ENCODE measurements at places on chromosomes 7 and 10.

DNA sequence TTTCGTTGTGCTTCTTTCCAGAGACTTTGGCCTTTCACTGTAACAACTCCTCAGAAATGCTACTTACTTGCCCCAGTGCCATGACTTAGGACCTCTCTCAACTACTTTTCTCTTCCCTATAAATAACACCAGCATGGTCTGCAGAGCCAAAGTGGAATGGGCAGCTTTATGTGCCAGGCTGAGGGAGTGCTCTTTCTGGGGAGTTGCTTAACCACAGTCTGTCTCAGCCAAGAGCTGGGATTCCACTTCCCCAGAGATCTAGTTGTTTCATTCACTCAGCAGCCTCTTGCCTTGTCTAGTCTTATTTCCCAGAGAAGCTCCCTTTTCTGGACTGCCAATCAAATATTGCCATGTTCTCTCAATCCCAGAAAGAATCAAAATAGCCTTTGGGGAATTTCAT is 912.2 kb downstream of the GRID1 start:
- DNase-seq, result no peak

DNA sequence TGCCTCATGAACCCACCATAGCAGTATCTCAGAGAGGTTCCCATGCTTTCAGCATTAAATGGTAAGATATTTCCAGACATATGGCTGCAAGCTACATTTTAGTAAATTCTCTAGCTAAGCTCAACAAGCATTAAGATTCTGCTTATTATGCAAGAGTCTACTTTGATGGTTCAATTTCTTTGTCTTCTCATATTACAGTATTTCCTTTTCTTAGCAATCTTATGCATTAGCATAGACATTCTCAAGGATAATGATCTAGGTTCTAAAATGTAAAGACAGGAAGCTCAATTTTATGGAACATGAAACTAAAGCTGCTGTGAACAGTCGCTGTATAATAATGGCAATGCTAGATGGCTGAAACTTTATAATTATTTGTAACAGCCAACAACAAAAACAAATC is 39.2 kb downstream of the MEOX2 start:
- DNase-seq, result no peak

GRCh38 chr7:96076350-96076707 is 245.6 kb downstream of the SLC25A13 start:
- no peak for DNase-seq

DNA sequence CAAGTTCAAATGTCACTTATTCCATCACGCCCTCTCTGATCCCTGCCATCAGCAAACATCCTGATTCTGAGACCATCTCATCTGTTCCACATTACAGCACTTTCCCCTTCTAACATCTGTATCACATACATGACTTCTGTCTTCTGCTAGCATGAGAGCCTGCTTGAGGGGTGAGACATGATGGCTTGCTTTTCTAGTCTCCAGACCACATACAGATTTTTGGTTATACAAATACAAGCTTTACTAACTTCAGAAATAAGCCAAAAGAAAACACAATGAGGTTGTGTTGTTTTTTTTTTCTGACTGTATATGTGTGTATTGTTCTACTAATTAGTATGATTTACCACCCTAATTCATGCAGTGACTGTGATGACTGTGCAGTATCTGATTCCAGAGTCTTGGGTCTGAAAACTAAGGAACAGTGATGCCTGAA is 34.3 kb downstream of the NAPEPLD start:
- DNase-seq, result no peak

DNA sequence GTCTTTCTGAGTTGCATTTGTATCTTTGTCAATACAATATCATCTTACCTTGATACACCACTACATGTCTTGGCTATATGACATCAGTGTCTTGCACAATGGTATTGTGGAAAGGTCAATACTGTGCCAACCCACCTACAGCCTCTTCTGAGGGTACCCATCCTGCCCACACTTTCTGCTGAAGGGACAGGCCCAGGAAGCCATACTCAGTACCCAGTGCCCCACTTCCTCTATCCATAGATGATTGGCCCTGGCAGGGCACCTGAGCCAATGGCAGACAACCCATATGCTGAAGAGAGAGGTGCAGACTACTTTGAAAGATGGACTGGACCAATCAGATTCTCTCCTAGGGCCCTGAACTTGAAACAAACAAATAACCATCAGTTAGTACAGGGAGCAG is 152.0 kb upstream of the ADO start:
- no peak for DNase-seq

- no peak for DNase-seq
Measured at GRCh38 chr7:40598915-40599314, 464.1 kb downstream of the SUGCT start.

DNA sequence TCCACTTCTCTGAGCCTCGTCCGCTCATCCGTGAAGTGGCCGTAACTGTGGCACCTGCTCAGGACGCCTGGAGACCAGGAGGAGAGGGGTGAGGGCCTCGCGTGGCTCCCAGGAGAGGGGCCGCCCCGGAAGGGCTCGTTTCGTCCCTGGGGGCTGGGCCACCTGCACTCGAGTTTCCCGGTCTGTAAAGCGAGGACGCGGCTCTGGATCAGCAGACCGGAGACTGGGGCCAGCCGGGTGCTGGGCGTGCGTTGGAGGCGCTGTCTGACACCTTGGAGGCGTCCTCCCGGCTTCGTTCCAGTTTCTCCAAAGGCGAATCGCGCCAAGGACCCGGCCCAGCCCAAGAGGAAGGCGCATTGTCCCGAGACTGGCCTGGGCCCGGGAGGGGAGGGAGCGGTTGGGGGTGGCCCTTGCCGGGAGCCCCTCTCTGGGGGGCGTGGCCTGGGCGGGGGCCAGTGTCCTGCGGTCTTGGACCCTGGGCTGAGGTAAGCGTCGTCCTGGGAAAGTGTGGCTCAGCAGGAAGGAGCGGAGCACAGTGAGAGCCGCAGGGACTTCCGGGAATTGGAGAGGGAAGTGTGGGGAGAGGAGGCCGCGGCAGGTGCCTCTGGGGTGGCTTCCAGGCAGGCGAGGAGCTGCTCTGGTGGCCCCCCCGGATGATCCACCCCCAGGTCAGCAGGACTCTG is 89.6 kb downstream of the FOXL3 start:
- no peak for DNase-seq

DNA sequence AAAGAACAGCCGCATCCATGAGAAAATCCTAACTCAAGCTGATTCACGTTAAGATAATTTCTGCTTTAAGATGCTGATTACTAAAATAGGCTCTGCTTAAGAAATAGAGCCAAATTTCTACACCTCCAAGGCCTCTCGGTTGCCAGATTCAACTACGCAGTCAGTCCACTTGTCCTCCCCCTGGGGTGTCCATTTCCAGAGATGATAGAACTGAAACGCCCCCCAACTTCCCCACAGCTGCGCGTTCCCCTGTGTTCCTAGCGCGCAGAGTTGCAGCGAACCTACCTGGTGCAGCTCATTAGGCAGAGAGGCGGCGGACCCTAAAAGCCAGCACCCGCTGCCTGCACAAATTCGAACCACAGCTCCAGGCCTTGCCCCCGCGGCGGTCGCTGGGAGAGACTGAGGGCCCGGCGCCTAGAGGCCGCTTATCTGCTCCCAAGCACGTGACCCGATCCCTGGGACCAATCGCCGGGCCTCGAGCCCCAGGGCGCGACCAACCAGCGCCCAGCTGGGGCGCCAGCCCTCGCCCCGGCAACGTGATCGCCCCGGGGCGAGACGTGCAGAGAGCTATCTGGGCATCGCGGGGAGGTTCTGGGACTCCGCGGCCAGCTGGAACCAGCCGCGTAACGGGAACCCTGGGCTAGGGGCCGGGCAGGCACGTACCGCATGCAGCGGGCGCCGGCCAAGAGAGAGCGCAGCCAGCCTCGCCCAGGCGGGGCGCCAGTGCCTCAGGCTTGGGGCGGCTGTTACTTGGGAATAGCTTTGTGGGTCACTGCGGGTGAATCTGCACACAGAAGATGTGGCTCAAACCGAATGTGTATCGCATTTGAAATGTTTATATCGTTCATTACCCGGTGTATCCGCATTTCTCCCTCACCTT is at the start of gene PPP1R3C:
TSS of gene PPP1R3C (minus strand) at position 401 of the 880 bp plus-strand sequence. CDS start at position 299, 102 bp downstream.
- peak; percentile 17 for DNase-seq

- no peak for DNase-seq
Measured at GRCh38 chr7:157027568-157028198, 17.2 kb upstream of the MNX1 start.

GRCh38 chr7:117146511-117146910 is 176.3 kb downstream of the WNT2 start:
- DNase-seq, result no peak

- DNase-seq, result no peak
Measured at GRCh38 chr7:120554960-120555571, 282.1 kb downstream of the KCND2 start.

GRCh38 chr10:32149252-32149955 is 93.2 kb upstream of the KIF5B start:
- no peak for DNase-seq

DNA sequence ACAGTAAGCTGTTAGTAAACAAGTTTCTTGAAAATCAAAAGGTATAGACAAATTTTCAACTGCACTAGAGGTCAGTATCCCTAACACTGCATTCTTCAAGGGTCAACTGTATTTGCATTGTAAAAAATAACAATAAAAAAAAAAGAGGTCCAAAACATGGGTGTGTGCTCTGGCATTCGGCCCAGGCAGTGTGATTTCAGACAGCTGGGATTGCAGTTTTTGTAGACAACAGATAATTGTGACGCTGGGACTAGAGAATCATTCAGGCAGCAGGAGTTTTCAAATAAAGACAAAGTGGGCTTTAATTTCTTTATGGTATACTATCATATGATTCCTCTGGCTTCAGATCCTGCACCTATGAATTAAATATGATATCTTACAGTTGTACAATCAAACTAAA is 543.2 kb upstream of the SEMA3D start:
- no peak for DNase-seq

GRCh38 chr10:78545756-78546155 is 512.1 kb downstream of the RPS24 start:
- no peak for DNase-seq

DNA sequence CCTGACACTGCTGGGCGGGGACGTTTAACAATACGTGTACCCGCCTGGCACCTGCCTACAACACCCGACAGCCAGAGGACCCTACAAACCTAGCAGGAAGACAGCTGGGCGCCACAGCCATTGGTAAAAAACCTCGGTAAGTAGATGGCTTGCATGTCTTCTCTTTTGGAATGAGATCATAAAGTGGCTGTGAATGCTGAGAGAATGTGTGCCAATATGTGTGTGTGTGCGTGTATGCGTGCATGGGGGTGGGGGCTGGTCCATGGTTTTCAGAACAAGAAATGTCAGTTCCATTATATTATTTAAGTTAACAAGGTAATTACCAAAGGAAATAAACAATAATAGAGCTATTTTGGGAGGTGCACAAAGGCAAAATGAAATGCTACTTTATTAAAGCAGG is 39.2 kb downstream of the PAPOLB start:
- no peak for DNase-seq

GRCh38 chr10:74856940-74857339 is 30.5 kb downstream of the KAT6B start:
- DNase-seq, result no peak

DNA sequence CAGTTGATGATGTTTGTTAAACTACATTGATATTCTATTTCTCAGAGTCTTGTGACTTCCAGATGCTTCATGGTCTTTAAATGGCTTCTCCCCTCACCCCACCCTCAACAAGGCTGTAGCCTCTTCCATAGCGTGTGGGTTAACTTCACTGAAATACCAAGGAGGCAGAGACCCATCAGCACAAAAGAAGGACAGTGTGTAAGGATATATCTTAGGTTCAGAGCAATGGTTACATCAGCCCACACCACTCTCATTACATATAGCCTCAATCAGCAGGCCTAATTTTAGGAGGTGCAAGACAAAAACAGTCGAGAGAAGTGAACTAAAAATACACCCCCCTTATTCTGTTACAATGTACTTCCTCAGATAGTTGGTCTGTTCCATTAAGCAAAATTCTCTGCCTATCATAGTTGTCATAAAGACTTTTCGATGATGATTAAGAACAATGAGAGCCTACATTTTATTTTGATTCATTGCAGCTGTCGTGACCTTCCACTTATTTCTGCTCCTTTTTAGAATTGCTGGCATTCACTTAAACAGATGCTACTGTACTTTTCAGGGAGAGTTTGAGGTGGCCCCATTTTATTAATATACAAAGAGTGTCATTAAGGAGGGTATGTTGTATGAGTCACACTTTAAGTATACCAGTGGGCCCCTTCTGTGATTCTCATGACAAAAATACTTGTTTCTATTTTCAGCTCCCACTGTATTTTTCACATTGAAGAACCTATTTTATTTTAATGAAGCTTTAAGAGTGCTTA is 52.1 kb downstream of the WIPF3 start:
- no peak for DNase-seq

GRCh38 chr7:128275681-128276080 is 34.6 kb downstream of the LEP start:
- DNase-seq, result no peak

- DNase-seq, result no peak
Measured at GRCh38 chr7:96285579-96285978, 36.3 kb downstream of the SLC25A13 start.

GRCh38 chr10:35876248-35876647 is 234.2 kb upstream of the FZD8 start:
- no peak for DNase-seq

DNA sequence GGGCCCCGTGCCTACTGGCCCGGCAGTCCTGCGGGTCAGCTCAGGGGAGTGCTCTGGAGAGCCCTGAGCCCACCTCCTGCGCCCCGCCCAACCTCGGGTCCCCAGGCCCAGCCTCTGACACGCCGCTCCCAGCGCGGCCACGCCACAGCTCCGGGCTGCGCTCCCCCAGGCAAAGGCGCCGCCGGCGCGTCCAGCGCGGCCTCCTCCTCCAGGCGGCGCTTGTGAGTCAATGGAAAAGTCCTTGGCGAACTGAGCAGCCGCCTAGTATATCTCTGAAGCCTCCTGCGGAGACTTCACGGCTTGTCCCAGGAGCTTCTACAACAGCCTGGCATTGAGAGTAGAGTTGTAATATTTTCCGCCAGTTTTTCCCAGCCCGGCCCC is 29.5 kb upstream of the BMS1 start:
- no peak for DNase-seq

GRCh38 chr7:69561266-69561960 is 36.9 kb upstream of the AUTS2 start:
- DNase-seq, result no peak

DNA sequence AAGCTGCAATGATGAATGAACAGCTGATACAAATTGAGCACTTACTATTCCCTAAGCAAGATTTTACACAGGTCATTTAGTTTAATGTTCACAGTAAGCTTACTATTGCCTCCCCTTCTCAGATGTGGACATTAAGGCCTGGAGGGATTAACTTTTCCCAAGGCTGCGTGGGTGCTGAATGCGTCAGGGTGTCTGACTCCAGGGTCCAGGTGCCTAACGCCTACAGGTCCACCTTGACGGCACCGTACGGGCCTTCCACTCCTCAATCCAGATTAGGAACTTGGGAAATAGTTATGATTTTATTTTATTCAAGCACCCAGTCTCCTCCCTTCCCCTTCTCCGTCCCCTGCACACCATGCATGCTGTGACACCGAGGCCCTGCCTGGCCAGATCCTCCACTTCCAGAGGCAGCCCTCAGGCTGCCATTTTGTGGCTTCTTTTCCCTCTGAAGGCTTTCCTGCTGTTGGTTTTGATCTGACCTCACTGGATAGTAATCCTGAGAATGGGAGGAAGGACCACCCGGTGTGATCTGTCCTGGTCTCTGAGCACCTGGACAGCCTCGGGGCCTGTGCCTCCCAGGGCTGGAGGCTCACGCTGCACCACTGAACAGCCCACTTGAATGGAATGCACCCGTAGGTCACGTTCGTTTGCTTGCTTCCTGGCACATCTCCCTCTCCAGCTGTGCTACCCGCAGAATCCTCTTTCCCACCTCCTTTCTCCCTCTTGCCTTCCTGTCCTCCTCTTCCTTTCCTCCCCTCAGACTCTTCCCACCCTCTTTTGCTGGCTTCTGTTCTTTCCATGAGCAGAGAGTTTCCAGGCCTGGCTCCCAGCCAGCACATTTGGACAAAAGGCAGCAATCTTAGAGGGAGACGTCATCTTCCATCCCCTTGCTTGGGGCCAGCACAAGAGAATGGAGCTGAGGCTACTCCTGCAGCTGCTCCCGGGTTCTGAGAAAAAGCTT is 14.4 kb downstream of the DENND2A start:
- DNase-seq, result no peak

Data from cortex of kidney (tissue), 1 donor.